ENCODE measurements at places on chromosomes 13 and 19. TPM values are rescaled to one million over a fixed set of nuclear protein-coding genes. Genes with fewer than 3 reads are reported as not detected.
A peak's percentile ranks its signal among the peaks of the same experiment; 100 is the strongest.

- H3K4me3 ChIP-seq = no peak overlapping the region
- no peaks in the 10 kb centered on the region for H3K27me3 ChIP-seq
- no peaks in the 10 kb centered on the region for H3K36me3 ChIP-seq
- no peak overlapping the region for H3K27ac ChIP-seq
Measured at GRCh38 chr13:27379694-27380641, 44.5 kb upstream of the GTF3A start.

GRCh38 chr19:51450730-51451307 lies 7.4 kb downstream of the SIGLEC8 start:
- no peaks in the 10 kb centered on the region for H3K27me3 ChIP-seq
- no peak for DNase-seq
- H3K27ac ChIP-seq = no peak overlapping the region
- no peaks in the 10 kb centered on the region for H3K36me3 ChIP-seq
- H3K4me3 ChIP-seq = no peak overlapping the region

DNA sequence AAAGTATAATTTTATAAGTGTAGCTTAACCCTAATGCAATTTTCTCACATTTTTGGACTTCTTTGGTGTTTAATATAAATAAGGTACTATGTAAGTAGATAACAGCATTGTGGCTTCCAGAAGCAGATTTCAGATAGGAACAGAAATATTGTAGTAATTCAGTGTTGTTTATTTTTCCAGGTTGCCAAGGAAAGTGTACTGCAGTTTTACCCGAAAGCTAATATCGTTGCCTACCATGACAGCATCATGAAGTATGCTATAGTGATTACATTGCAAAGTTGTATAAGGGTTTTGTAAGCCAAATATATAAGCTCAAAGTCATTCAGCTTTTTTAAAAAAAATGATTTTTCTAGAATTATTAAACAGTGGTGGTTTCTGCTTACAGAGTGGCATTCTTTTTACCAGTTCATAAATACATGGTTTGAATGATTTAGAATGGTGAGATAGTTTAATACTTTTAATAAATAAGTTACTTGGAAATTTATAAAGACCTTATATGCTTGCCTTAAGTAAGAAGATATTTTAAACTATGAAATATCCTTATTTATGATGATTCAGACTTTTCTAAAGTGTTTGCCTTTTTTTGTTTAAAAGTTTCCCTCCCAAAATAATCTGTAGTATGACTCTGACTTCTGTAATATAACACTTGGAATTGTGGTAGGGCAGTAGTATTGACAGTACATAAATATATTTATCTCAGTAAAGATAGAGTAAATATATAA lies 3.7 kb downstream of the UBA2 start:
- no peak overlapping the region for H3K27ac ChIP-seq
- no peaks in the 10 kb centered on the region for H3K27me3 ChIP-seq
- peaks cover 58% of the 10 kb centered on the region for H3K36me3 ChIP-seq
- DNase-seq = no peak
- H3K4me3 ChIP-seq = peak overlapping the region; percentile 90

DNA sequence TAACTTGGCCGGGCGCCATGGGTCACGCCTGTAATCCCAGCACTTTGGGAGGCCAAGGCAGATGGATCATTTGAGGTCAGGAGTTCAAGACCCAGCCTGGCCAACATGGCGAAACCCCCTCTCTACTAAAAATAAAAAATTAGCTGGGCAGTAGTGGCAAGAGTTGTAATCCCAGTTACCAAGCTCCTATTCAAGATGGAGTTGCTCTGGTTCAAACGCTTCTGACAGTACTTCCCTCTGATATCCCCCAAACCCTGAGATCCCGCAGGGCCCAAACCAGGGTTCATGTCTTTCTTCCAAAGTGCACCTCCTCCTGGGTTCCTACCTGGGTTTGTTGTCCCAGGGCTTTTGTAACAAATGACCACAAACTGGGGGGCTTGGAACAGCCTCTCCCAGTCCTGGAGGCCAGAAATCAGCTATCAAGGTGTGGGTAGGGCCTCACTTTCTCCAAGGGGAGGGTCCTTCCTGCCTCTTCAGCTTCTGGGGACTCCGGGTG lies 13.7 kb downstream of the CELF5 start:
- no peak overlapping the region for H3K27ac ChIP-seq
- H3K36me3 ChIP-seq = no peaks in the 10 kb centered on the region
- no peaks in the 10 kb centered on the region for H3K27me3 ChIP-seq
- DNase-seq = no peak

DNA sequence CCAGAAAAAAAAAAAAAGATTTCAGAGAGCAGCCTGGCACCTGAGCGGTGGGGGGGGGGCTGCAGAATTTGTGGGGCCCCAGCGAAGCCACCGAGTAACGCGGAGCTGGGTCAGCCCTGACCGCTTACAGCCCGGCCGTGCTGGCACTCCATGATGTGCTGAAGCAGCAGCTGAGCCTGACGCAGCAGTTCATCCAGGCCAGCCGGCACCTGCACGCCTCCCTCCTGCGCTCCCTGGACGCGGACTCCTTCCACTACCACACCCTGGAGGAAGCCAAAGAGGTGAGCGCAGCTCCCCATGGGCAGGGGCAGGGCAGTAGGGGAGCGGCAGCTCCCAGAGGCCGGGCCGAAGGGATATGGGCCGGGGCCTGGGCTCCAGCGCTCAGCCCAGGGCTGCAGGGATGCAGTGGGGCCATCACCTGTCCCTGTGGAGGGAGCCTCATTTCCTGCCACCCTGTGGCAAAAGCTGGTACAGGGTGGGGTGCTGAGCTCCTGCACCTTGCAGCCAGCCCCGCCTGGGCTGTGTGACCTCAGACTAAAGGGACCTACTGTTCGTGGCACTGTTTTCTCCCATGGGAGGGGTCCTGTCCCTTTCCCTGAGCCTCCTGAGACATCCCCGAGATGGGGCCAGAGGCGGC lies 18.3 kb downstream of the C19orf44 start:
- H3K4me3 ChIP-seq = no peak overlapping the region
- peak; percentile 75 for DNase-seq
- no peak overlapping the region for H3K27ac ChIP-seq
- H3K4me1 ChIP-seq = no peaks in the 10 kb centered on the region
- peaks cover 32% of the 10 kb centered on the region for H3K36me3 ChIP-seq
- H3K27me3 ChIP-seq = no peaks in the 10 kb centered on the region

DNA sequence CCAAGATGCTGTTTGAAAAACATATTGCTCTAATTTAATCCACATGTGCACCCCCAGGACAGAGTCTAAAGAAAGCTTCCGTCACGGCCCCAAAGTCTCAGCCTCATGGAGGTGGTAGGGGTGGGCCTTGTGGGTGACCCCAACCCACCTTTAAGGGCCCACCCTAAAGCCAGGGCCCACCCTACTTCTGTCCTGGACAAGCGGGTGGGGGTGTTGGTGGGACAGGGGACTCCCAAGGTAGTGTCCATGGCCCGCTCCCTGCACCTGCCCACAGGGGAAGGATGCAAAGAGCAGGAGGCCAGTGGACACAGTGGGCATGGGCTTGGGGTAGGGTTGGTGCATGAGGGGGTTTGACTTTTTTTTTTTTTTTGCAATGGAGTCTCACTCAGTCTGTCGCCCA lies 66.8 kb downstream of the KCTD15 start:
- no peaks in the 10 kb centered on the region for H3K27me3 ChIP-seq
- no peak for DNase-seq
- no peaks in the 10 kb centered on the region for H3K4me1 ChIP-seq
- no peak overlapping the region for H3K4me3 ChIP-seq
- H3K27ac ChIP-seq = no peak overlapping the region

DNA sequence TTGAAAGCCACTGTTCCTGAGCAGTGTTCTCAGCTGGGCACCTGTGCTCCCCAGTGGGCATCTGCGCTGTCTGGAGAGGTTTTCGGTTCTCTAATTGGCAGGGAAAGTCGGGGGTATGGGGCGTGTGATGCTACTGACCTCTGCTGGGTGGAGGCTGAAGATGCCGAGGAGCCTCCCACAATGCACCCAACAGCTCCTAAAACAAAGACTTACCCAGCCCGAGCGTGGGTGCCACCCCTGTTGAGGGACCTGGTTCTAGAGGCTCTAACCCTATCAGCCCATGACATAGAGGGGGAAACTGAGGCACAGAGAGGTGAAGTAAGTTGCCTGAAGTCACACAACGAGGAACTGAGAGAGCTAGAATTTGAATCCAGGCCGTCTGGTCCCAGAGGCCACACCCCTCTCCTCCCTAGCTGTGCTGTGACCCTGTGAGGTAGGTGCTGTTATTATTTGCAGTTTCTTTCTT lies 2.3 kb downstream of the SPACA4 start:
- no peaks in the 10 kb centered on the region for H3K27me3 ChIP-seq
- H3K4me1 ChIP-seq = no peaks in the 10 kb centered on the region
- peak overlapping the region; percentile 12 for H3K27ac ChIP-seq
- H3K36me3 ChIP-seq = peaks cover 4% of the 10 kb centered on the region
- no peak overlapping the region for H3K4me3 ChIP-seq

GRCh38 chr13:84917252-84917878 lies 881.9 kb downstream of the SLITRK6 start:
- H3K4me3 ChIP-seq = no peak overlapping the region
- no peak overlapping the region for H3K27ac ChIP-seq
- H3K4me1 ChIP-seq = no peaks in the 10 kb centered on the region
- no peaks in the 10 kb centered on the region for H3K27me3 ChIP-seq
- H3K36me3 ChIP-seq = no peaks in the 10 kb centered on the region

- H3K36me3 ChIP-seq = no peaks in the 10 kb centered on the region
- no peaks in the 10 kb centered on the region for H3K27me3 ChIP-seq
Measured at GRCh38 chr19:1402411-1403070, 1.2 kb upstream of the GAMT start.

GRCh38 chr13:93502987-93503615 lies 276.5 kb downstream of the GPC6 start:
- no peaks in the 10 kb centered on the region for H3K4me1 ChIP-seq
- no peak overlapping the region for H3K27ac ChIP-seq
- H3K36me3 ChIP-seq = no peaks in the 10 kb centered on the region
- no peak overlapping the region for H3K4me3 ChIP-seq

DNA sequence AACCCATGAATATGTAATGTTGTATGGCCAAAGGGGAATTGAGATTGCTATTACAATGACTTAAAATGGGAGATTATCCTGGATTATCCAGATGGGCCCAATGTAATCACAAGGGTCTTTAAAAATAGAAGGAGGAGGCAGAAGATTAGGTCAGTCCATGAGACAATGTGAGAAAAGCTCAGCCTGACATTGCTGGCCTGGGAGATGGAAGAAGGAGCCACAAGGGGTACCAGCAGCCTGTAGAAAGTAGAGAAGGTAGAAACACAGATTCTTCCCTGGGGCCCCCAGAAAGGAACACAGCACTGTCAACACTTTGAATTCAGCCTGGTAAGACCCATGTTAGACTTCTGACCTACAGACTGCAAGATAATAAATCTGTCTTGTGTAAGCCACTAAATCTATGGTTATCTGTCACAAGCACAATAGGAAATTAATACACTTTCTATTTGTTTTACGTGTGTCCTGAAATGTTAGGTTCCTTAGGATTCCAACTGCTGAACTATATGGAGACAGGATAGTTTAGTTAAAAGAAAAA lies 132.9 kb upstream of the SERP2 start:
- H3K27me3 ChIP-seq = peaks cover 68% of the 10 kb centered on the region
- peaks cover 8% of the 10 kb centered on the region for H3K4me1 ChIP-seq
- no peak overlapping the region for H3K27ac ChIP-seq
- no peak overlapping the region for H3K4me3 ChIP-seq

DNA sequence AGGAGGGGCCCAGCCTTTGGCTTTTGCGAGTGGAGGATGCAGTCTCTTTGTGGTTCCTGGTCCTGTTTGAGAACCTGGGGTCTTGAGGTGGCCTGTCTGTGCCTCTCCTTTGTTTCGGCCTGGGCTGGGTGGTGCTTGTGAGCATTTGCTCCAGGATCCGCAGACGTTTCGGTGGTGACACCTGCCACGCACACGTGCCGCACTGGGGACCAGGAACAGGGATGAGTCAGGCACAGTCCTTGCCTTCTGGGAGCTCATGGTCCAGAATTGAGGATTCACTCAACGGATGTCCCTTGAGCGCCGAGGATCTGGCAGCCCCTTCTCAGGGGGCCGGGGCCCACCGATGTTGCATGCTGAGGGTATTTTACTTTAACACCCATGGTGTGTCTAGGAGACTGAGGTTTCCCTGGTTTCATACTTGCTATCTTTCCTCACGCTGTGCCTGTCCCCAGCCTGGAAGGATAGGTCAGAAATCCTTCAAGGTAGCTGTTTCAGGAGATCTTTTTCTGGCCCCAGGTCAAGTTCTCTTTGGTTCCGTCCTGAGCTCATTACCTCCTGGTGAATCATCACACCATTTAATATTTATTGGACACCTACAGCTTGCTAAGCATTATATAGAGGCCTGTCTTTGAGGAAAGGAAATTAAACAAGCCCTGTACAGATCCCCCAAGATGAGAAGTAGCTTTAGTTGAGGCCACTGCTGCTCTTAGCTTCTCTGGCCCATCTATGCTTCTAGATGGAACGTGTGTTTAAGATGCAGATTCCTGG lies 5.1 kb downstream of the HDGFL2 start:
- H3K4me1 ChIP-seq = no peaks in the 10 kb centered on the region
- DNase-seq = no peak
- no peak overlapping the region for H3K4me3 ChIP-seq

- H3K27ac ChIP-seq = no peak overlapping the region
- DNase-seq = peak; percentile 52
- no peaks in the 10 kb centered on the region for H3K4me1 ChIP-seq
- peaks cover 6% of the 10 kb centered on the region for H3K36me3 ChIP-seq
- no peaks in the 10 kb centered on the region for H3K27me3 ChIP-seq
Measured at GRCh38 chr19:4183967-4184717, 1.7 kb downstream of the ANKRD24 start.

- H3K4me3 ChIP-seq = peak overlapping the region; percentile 95
- H3K27me3 ChIP-seq = no peaks in the 10 kb centered on the region
- H3K27ac ChIP-seq = no peak overlapping the region
- no peak for DNase-seq
- peaks cover 27% of the 10 kb centered on the region for H3K36me3 ChIP-seq
- no peaks in the 10 kb centered on the region for H3K4me1 ChIP-seq
Measured at GRCh38 chr13:49584771-49585182, 581 bp downstream of the RCBTB1 start.

DNA sequence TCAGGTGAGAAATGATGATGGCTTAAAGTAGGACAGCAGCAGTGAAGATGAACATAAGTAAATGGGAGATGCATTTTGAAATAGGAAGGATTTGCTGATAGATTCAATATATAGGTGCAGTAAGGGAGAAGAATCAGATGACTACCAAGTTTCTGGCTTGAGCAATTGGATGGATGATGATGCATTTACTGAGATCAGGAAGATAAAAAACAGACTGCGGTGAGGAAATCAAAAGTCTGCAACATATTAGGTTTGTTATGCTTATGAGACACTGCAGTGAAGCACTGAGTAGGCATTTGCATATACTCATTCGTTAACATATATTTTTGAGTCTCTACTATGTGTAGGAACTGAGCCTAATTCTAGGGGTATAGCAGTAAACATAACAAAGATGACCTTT lies 184.2 kb downstream of the LACC1 start:
- H3K4me1 ChIP-seq = no peaks in the 10 kb centered on the region
- H3K27ac ChIP-seq = no peak overlapping the region
- H3K36me3 ChIP-seq = no peaks in the 10 kb centered on the region
- no peak overlapping the region for H3K4me3 ChIP-seq
- H3K27me3 ChIP-seq = peaks cover 4% of the 10 kb centered on the region
- DNase-seq = no peak

The CPT1C gene
- 41.4 TPM for total RNA-seq

The SYNGR4 gene
- total RNA-seq = not detected

The GRIN3B gene
- total RNA-seq = 2.4 TPM

The ZNF345 gene
- total RNA-seq = 4.7 TPM

The SLC8A2 gene
- total RNA-seq = 2.1 TPM

The ANGPTL8 gene
- total RNA-seq = not detected

The GJA3 gene
- total RNA-seq = 0.09 TPM

The ZNF578 gene
- total RNA-seq = 28.0 TPM

The UBL5 gene
- 427 TPM for total RNA-seq

Measured in endodermal cell (in vitro differentiated cells).